ENCODE measurements at places on chromosomes 1 and 21.

GRCh38 chr1:189628857-189629256 is 848.8 kb downstream of the BRINP3 start:
- DNase-seq, result no peak

DNA sequence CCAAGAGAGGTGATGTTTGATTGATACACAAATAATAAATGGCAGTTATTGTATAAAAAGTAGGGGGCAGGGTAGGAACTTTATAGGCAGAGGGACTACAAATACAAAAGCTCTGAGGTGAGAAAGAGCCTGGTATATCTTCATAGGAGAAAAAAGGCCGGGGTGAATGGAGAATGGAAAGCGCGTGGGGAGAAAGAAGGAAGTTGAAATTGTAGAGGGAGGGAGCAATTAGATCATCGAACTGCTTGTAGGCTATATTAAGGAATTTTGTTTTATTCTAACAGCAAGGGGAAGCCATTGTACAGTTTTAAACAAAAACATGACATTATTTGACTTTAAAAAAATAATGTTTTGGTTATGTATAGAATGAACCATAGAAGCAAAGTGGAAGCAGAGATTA is 147.4 kb downstream of the PDE4B start:
- no peak for DNase-seq

- DNase-seq, result peak; percentile 71
These were observed 70.8 kb upstream of the RHOU start for GRCh38 chr1:228664399-228664914.

- DNase-seq, result no peak
These were observed 26.3 kb upstream of the PALMD start for GRCh38 chr1:99619583-99619982.

- no peak for DNase-seq
These were observed 13.3 kb upstream of the CHI3L2 start for GRCh38 chr1:111214074-111214801.

- DNase-seq, result no peak
These were observed 16.5 kb downstream of the VSIG8 start for GRCh38 chr1:159845751-159846629.

DNA sequence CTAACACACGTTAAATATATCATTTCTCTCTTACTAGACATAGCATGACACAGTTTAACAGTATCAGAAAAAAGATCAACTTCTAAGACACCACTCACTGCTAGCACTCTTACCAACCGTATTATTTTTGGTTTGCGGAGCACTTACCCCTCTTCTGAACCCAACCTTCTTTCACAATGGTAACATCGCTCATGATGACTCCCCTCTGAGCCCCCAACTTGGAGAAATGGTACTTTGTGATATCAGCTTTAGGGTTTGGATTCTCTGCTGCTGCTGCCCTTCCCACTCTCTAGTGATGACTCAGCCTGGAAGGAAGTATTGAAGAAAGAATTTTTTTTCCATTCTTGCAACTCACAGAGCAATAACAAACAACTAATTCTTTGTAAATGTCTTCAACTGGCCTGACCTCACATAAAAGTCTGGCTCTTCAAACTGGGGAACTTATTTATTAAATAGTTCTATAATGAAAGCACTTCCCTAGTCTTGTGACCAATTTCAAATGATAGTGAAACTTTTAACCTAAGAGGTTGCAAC is 7.0 kb downstream of the AKT3 start:
- DNase-seq, result peak; percentile 1

DNA sequence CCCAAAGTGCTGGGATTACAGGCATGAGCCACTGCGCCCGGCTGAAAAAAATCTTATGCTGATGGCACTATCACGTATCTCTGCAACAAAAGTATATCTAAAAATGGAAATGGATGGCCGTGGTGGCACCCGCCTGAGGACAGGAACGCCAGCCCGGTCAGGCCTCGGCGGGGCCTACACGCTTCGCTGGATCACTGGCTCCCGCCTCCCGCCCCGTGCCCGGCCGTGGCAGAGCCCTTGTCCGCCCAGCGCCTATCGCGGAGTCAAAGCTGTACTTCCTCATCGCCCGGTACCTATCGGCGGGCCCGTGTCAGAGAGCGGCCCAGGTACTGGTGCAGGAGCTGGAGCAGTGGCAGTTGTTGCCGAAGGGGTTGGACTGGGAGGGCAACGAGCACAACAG is 28.8 kb upstream of the PDPN start:
- DNase-seq, result no peak

GRCh38 chr1:48469616-48470480 is 2.2 kb downstream of the SPATA6 start:
- DNase-seq, result no peak

DNA sequence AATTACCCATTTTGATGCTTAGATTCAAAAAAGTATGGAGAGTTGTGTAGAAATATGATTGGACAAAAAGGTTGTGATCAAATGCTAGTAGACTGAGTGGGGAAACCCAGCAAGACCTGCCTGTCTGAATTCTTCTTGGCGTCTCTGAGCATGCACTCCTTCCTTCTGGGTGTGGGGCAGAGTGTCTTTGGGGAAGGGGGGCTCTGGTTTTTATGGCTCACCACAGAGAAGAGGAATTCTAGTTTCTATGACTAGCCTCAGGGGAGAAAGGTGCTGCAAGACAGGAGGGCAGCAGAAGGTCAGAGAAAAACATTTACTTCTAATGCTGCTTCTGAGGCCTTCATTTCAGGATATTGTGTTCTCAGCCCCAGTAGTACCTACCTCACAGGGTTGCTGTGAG is 33.9 kb upstream of the PIGC start:
- DNase-seq, result no peak

- DNase-seq, result no peak
These were observed 39.1 kb downstream of the DYRK1A start for GRCh38 chr21:37405629-37406028.

- DNase-seq, result no peak
These were observed 53.6 kb downstream of the GLUL start for GRCh38 chr1:182337736-182338571.

DNA sequence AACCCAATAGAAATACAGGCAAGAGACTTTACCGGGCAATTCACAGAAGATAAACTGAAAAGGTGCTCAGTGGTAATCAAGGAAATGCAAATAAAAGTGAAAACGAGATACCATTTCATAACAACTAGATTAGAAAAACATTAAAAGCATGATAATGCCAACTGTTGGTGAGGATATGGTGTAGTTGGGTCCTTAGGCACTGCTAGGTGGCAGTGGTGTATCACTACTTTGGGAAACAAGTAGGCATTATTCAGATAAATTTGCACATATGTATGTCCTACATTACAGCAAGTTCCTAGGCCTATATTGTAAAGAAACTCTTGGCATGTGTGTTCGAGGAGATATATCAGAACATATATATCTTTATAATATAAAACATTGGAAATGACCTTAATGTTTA is 31.0 kb downstream of the AZIN2 start:
- DNase-seq, result no peak

DNA sequence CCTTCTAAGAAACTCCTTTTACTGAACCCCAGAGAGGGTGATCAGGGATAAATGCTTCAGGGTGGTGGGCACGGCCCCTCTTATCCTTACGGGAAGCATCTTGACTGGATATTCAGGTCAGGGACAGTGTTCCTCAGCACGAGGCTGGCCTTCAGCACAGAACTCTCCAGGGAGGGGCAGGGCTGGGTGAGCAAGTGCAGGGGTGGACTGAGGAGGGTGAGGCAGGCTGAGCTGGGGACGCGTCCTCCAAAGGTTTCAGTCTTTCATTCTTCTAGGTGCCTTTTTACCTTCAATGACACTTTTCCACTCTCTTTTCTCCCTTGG is 52.3 kb downstream of the RASSF5 start:
- no peak for DNase-seq

All from stimulated activated CD4-positive, alpha-beta T cell treated with anti-CD3 and anti-CD28 coated beads, Interleukin-15, amount 100 ng/mL, for 48 hours (primary cell).